ENCODE measurements at places on chromosomes 12 and 14.

- no peak for DNase-seq
Observed at GRCh38 chr12:120981407-120981941, 3.1 kb downstream of the HNF1A start.

DNA sequence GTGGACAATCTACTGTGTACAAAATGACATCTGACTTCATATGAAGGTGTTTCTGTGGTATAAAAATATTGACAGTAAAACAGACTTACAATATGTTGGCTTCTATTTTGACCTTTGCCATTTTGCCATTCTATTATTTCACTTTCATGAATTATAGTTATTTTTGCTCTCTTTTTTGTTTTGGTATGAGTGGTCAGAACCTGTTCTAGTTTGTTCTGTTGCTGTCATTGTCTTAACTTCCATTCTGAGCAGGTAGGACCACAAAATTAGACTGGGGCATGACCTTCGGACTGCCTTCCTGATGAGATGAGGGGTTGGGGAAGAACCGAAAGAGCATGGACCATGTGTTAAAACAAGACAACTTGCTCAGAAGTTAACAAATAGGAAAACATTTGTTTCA, 36.5 kb upstream of the IFNG-AS1 start:
- DNase-seq: no peak

- peak; percentile 82 for DNase-seq
Observed at GRCh38 chr12:115597157-115597712, 680.3 kb downstream of the MED13L start.

DNA sequence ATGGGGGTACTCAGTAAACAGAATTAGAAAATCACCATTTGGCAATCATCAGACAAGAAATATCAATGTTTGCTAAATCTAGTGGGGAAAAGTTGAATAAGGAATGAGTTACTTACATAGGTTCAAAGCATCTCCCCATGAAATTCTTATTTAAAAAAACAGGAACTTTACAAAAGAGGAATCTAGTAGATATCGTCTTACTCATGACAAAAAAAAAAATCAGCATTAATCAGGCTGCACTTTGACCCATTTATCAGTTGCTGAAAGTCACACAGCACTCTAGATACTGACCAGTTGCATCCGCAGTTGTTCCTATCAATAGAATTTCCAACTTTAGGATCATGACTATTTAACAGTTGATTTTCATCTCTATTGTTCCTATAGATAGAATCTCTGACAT, 5.8 kb upstream of the DICER1 start:
- no peak for DNase-seq

DNA sequence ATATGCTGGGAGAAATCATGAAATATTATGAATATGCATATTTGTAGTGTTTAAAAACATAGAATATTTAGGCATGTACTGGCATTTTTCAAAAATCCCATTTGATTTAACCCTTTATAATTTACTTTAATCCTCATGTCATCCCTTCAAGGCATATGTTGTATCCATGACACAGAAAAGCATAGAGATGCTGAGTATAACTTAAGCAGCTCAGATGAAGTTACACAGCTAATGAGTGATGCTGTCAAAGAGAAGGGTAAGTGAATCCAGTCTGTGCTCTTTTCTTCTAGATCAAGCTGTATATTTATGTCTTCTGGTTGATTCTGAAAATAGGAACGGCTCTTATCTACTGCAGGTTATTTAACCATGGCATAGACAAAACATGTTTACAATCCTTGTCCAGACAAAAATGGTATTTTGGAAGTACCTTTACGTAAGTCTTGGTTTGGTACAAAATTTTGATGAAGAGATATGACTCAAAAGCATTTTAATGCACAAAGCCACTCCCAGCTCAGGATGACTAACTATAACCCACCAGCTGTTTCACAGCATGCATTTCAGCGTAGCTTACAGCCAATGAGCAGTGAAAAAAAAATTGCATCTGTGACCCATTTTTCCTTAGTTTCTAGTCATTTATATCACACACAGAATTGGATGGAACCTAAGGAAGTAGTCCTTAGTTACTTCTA, 201.7 kb downstream of the STXBP6 start:
- peak; percentile 79 for DNase-seq

- no peak for DNase-seq
Observed at GRCh38 chr14:33062476-33062875, 123.8 kb downstream of the NPAS3 start.

DNA sequence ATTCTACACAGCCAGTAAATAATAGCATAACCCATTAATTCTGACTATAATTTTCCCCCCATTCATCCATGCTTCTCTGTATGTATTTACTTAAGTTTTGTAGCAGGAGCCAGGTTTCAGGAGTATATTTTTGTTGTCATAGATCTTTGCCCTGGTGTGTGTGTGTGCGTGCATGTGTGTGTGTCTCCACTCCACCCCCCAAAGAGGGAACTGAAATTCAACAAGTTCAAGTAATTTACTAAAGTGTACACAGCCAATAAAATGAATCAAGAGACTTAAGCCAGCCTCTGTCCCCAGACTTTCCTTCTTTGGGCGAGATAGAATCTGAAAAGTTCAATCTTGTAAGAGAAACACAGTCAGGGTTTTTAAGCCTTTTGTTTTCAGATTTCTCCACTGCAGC, 792.0 kb downstream of the MED13L start:
- DNase-seq: no peak

GRCh38 chr12:130827432-130827831, 11.6 kb downstream of the STX2 start:
- DNase-seq: peak; percentile 5

DNA sequence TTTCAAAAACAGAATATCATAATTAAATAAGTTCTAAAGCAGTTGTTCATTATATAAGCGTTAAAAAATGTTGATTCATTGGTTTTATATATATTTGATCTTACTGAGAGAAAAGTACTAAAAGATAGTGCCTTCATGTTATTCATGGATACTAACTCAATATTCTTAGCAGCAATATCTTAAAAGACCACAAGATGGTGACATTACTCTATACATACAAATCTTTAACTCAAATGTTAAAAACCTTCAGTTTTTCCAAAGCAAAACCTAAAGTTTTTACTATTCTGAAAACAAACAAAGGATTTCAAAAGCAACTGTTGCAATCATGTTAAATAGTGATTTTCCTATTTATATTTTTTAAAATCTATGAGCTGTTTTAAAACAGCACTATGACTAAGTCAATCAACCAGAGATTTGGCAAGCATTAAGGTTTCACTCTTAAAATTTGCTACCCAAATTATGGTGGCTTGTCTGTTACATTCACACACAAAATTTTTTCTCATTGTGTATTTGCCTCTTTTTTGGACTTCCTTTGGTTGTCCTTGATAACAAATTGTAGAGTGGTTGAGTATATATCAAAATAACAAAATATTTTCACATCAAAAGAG, 50.1 kb upstream of the RERGL start:
- DNase-seq: peak; percentile 61

GRCh38 chr12:121894633-121895032, 6.0 kb downstream of the PSMD9 start:
- peak; percentile 62 for DNase-seq

- no peak for DNase-seq
Observed at GRCh38 chr12:15778126-15778525, 11.1 kb downstream of the EPS8 start.

DNA sequence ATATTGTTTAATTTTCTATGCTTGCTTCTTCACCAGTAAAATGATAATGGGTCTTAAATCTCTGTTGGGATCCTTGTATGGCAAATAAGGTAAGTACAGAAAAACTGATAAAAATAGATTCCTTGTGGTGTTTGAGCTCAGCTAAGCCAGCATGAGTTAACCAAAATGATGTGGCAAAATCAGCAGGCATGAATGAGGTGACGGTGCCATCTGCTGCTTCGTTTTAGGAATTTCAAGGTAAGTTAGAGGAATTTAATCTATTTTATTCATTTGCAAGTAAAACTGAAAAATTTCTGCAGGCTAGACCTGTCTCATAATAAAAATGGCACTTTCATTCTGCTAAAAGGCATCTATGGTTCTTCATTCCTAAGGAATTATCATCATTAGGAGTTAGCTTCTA, 10.0 kb upstream of the CLEC7A start:
- DNase-seq: peak; percentile 75

DNA sequence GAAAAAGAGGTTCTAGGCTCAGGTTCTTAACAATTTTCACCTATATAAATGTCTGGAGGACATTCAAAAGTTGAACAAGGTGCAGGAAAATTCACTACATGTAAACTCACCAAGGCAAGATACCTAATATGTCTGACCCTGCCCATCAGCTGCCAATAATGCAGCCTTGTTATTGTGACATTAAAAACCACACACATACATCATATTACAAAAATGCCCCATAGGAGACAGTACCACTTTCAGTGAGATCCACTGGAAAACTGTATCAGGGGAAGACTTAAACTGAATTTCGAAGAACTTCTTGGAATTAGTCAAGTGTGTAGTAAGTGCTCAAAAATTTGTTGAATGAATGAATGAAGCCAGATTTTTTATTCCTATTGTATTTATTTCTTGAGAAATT, 83.1 kb downstream of the KICS2 start:
- DNase-seq: no peak
